ENCODE measurements at places on chromosomes 13 and 19.

DNA sequence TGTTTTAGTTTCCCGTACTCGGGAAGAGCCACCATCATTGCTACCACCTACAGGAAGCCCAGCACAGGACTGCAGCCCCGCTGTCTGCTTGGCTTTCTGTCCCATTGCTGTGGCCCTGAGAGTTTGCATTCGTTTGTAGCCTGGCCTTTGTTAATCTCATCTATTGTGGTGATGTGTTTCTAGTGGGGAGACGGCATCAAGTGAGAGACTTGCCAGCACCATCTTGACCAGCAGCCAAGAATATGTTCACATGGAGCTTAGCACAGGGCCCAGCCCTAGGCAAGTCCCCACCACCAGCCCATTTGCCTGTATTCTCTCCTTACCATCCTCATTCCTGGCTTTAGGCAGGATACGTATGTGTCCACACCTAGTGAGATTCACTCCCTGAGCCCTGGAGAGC is 17.3 kb upstream of the OVOL3 start:
- no peak for DNase-seq

DNA sequence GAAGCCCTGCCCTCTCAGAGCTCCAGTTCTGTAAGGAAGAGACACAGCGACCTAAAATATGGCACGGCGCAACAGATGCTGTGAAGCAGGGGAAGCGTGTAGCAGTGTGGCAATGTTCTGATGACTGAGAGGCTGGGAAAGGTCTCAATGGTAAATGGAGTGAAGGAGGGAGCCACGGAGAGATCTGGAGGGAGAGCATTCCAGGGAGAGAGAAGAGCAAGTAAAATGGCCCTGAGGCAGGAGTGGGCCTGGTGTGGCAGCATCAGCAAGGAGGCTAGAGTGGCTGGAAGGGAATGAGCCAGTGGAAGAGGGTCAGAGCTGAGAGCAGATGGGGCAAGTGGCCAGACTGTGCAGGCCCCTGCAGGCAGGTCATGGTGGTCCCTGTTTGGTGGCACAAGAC is 16.4 kb downstream of the RCN3 start:
- DNase-seq = no peak

GRCh38 chr19:33413868-33414666 is 40.6 kb downstream of the CEBPG start:
- DNase-seq = no peak

- DNase-seq = no peak
Observed at GRCh38 chr13:29510651-29511084, 84.8 kb downstream of the SLC7A1 start.

GRCh38 chr19:52896431-52897137 is 851 bp downstream of the ZNF320 start:
- DNase-seq = no peak

DNA sequence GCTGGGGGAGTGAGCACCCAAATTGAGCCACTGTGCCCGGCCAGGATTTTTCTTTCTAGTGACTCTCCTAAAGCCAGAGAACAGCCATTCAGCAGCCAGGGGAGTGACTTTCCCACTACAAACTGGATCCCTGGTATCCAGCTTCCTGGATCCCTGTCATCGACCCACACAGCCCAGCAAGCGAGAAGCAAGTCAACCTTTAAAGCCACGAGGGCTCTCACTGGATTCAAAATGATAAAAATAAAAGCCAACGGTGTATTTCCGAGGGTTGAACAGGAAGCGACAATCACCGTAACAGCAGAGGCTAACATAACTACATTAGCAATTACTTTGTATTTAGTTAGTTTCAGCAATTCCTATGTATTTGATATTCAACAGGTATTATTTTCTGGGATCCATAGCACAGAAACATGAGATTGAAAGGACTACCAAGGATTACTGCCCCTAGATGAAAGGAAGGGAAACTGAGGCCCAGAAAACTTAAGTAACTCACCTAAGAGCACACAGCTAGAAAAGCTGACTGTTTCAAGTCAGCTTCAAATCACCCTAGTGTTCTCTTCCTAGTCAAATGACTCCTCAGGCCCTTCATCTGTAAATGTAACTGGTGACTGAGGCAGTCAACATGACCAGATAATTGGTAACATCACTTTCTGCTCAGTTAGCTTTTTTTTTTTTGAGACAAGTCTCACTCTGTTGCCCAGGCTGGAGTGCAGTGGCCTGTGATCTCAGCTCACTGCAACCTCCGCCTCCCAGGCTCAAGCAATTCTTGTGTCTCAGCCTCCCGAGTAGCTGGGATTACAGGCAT is 2.7 kb downstream of the RFX1 start:
- peak; percentile 60 for DNase-seq

DNA sequence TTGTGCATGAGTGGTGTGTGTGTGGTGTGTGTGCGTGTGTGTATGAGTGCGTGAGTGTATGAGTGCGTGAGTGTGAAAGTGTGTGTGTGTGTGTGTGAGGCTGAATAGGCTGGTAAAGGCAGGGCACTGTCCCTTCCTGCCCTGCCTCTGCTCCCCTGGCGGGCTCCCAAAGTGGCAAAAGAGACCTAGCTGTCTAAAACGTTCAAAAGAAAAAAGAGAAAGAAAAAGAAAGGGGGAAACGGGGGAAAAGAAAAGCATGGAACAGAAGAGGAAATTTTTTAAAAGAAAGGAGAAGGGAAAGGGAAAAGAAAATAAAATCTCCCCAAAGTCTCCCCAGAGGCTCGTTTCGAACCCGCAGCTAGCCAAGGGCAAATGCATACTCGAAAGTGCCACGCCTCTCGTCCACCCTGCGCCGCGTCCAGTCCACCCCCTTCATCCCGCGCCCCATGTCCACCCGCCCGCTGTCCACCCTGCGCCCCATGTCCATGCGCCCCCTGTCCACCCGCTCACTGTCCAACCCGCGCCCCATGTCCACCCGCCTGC is 37.0 kb upstream of the FLT1 start:
- no peak for DNase-seq

GRCh38 chr13:104594806-104595205 is 1528.6 kb upstream of the SLC10A2 start:
- DNase-seq = no peak

DNA sequence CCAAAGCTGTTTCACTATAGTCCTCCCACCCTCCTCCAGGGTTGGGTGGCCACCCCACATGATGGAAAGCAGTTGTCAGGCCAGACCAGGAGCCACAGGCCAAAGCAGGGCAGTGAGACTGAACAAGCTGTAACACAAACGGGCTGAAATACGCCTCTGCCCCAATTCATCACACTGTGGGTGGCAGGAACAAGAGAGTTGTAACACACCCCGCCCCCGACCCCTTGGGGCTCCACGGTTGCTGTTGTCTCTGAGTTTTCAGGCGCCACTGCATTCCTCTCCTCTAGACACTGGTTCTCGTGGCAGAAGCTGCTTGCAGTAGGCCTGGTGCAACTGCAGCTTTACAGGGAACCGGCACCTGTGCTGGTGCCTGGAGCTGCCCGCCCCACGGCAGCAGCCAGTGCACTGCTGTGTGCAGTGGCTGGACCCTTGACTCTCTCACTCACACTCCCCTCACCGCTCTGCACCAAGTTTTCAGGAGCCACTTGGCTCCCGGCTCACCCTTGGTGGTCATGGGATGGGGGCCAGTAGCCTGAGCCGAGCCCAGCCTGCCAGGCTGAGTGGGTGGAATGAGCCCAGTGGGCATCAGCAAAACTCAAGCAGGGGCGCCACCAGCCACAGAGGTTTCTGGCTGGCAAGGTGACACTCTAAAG is 1314.5 kb upstream of the MIR17HG start:
- DNase-seq = no peak

- DNase-seq = no peak
Observed at GRCh38 chr13:50593207-50593606, 250.3 kb downstream of the DLEU7 start.

GRCh38 chr19:45646345-45646698 is 7.1 kb upstream of the EML2 start:
- DNase-seq = no peak

DNA sequence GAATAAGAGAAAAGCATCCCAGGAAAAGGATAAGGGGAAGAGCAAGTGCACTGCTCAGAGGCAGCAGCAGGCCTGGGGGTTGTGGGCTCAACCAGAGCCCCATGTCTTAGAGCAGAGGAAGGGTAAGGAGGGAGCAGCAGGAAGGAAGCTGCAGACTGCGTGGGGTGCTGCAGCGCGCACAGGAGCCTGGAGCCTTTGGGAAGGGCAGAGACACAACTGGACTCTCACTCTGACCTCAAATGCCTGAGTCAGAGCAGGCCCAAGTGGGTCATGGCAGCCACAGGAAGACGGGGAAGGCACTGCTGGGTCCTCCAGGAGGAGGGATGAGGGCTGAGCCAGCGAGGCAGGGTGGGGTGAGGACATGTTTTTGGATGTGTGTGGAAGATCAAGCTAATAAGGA is 31.6 kb downstream of the SIGLEC7 start:
- no peak for DNase-seq

DNA sequence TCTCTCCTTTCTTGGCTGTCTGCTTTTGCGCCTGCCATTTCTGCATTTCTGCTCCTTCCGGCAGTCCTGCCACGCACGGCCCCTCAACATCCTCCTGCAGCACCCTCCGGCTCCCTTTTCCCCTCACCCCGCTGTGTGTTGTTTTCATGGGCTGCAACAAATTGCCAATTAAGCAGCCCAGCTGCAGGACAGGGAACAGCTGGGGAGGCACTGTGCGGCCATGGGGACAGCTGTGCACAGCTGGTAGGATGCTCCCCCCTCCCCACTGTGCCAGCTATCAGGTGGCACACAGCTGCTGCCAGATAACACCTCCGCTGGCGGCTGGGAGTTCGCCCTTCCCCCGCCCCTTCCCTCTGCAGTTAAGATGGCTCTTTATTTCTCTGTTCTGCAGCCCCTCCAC is 25.4 kb downstream of the LYL1 start:
- DNase-seq = no peak

- no peak for DNase-seq
Observed at GRCh38 chr13:31775148-31775547, 35.8 kb downstream of the RXFP2 start.

DNA sequence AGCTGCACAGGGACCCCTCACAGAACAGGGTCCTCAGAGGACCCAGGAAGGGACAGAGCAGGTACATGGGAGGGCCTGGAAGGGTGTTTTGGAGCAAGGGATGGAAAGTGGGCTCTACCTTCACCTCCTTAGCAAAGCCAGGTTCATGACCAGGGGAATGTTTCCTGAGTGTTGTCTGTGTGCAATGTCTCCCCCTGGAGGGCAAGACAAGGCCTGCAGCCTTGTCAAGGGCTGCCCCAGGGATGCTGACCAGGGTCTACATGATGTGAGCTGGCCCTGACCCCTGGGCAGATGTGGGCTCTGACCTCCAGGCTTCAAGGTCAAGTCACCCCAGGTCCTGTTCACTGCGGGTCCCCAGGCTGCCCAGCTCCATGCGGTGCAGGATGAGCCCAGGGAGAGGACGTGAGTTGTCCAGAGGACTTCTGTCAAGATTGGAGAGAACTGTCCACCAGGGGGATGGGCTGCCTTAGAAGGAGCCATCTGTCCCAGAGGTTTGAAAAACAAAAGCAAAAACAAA is 1.0 kb upstream of the CEACAM1 start:
- peak; percentile 75 for DNase-seq

GRCh38 chr19:50264483-50265186 is 61.2 kb downstream of the MYH14 start:
- no peak for DNase-seq

DNA sequence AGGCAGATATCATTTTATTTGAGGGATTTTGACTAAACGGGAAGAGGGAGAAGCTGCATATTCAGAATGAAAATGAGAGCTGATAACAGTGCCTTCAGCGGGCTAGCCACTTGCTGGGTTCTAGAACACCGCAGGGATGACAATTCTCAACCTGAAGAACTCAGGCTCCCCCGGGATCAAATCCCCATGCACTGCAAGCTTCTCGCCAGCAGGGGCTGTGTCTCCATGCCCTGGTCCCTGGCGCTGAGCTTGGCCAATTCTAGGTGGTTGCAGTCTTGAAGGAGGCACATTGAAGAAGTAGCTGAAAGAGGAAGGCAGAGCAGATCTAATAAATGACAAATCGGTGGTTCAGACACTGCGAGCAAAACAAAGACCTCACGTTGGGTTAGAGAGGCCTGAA is 128.7 kb downstream of the UQCRFS1 start:
- DNase-seq = no peak

- DNase-seq = no peak
Observed at GRCh38 chr13:33180122-33180804, 105.3 kb downstream of the STARD13 start.

GRCh38 chr13:113086991-113087922 is 18.3 kb upstream of the F7 start:
- no peak for DNase-seq

DNA sequence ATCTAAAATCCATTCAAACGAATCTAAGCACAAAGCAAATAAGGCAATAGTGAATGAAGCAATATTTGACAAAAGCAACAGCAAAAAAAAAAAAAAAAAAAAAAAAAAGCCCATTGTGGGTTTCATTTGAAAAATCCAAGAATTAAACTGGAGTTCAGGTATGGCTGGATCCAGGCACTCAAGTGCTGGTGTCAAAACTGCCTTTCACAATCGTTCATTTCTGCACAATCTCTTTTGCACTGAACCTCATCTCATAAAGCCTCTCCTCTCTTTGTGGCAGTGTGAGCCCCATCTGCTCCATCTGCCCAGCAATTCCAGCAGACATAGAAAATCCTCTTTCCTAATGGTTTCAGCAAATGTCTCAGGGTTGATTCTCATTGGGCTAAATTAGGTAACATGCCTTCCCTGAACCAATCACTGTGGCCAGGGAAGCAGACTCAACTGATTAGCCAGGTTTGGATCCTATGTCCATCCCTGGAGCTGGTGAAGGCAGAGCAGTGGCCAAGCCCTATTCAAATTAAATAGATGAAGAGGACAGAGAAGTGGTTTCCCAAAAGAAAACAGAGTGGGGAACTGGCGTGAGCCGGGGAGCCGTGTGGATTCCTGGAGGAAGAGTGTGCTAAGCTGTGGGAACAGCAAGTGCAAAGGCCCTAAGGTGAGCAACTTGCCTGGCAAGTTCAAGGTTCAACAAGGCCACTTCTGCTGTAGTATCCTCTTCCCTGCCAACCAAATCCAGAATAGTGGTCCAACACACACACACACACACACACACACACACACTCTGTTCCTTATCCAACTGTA is 1.2 kb upstream of the HIF3A start:
- DNase-seq = no peak

DNA sequence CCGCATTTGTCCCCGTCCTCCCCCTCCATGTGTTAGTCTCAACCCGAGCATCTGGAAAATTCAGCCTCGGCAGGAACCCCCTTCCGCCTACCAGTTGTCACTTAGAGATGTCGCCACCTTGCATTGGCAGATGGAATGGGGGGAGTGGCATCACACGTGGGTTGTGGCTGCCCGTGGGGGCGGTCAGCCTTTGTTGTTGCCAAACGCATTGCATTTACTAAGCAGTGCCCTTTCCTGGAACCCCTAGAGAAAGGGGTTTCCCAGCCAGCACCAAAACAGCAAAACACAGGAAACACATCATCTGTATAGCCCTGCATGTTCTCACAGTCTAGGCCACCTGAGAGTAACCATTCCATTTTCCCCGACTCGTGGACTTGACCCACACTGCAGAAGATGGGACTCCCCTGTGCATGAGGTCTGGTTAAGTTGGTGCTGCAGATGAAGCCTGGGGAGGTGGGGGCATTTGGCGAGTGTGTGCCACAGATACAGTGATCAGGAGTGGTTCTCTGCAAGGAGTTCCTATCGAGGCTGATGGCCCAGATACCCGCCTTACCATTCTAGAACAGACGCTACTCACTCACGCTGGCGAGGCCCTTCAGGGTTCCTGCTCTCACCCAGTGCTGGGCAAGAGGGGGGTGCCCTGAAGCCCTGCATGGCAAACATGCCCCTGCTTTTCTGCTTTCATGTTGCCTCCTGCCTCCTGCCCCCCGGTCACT is 38.3 kb downstream of the TMED1 start:
- peak; percentile 92 for DNase-seq

Data from CD4-positive, alpha-beta T cell treated with Interleukin-12 subunit alpha and Interleukin-12 subunit beta, for 1 hour (primary cell).